ENCODE measurements at places on chromosomes 11 and 22.

DNA sequence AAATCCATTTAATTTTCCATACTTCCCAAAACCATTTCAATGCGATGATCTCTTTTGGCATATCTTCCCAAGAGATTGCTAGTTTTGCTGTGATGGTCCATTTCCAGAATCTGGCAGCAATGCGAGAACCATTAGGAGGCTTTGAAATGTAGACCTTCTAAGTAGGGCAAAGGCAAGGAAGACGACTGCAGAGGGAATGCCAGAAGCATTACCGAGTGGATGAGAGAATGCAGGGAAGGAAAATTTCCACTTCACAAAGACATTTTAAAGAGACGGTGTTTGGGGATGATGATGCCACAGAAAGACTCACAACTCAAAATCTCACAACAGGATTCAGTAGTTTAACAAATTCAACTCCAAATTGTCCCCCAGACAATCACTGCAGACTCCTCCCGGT lies 471 bp upstream of the CEP126 start:
- no peak for DNase-seq

DNA sequence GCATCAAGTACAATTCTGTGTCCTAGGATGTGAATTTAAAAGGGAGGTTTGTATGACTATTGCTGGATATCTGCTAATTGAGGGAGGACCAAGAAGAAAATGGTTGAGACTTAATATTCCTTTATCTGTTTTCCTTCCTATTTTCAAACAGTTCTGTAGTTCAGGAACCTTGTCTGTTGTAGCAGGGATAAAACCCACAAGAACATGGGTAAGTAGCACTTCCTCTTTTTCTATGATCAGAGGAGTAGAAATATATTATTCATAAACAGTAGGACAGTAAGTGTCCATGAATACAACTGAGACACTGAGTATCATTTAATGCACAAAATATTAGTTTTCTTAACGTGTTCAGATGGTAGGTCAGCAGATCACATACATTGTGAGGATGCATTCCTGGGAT lies 7.6 kb downstream of the MS4A3 start:
- DNase-seq, result no peak

DNA sequence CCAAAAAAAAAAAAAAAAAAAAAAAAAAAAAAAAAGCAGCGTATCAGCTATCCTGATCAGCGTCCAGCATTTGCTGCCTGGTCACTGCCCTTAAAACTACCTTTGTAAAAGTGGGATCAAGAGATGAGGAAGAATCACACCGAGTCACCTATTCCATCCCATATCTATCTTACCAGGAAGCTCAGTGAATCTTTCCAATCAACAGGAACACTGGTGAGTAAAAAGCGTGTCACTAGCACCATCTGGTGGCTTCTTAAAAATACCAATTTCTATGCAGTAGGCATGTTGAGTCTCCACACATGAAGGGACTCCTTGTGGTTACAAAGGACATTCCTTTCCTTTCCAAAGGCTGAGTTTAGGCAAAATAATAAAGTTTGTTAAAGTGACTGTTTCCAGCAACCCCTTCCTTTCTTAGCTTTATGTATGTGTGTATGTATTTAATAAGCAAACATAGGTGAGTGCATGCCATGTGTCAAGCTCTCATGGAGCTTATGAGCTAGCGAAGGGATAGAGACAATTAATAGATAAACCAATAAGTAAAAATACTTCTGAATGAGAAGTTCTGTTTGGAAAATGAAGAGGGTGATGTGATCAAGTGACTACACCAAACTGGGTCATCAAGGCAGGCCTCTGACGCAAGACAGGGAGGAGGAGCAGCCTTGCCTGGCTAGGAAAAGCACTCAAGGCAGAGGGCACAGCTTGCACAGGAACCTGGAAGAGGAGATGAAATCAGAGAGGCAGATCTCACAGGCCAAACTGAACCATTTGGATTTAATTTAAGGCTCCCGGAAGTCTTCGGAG lies 13.9 kb upstream of the TP53AIP1 start:
- no peak for DNase-seq

GRCh38 chr22:36767035-36767775 lies 8.7 kb downstream of the IFT27 start:
- DNase-seq, result no peak

DNA sequence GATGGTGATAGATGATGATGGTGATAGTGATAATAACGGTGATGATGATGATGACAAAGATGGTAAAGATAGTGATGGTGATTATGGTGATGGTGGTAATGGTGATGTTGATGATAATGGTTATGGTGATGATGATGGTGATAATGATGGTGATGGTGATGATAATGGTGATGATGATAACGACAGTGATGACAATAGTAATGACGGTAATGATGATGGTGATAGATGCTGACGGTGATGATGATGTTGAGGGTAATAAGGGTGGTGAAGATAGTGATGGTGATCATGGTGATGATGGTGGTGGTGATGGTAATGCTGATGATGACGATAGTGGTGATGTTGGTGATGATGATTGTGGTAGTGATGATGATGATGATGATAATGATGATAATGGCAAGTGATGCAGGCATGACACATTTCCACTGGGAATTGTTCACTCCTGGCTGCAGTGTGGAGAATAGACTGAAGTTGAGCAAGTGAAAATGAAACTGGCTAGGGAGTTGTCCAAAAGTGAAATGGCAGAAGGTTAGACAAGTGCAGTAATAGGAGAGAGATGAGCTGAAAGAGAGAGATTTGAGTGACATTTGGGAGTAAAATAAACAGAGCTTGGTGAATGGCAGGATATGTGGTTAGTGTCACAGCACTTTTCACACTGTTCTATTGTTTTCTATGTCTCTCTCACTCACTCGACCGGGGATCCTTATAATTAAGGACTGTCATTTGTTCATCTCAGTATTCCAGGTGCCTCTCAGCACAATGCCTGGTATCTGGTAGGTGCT lies 992.5 kb downstream of the OPCML start:
- no peak for DNase-seq

DNA sequence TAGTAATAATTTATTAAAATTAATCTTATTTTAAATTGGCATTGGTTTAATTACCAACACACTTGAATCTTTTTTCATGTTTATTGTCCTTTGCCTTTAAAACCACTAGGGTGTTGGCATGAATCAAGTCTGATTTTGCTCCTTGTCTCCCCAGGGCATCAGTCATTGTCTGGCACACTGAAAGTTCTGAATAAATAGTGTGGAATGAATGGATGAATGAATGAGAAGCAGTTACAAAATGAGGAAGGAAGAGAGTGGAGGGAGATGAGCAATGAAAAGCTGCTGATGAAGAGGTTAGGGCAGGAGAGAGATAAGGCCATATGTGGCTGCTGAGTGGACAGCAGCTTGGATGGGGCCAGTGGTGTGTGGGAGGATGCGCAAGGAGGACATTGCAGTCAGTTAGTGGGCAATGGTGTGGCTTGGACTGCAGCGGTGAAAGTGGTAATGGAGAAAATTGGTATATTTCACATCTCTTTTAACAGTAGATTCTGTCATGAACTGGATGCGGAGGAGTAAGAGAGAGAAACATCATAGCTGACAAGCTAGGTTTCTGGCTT lies 132.0 kb downstream of the SPON1 start:
- no peak for DNase-seq
